ENCODE measurements at places on chromosomes 4 and X. TPM values are rescaled to one million over a fixed set of nuclear protein-coding genes. Genes with fewer than 3 reads are reported as not detected.

SCML2 gene
- total RNA-seq = 21.3 TPM

SPP1 gene
- 26.5 TPM for total RNA-seq

MCF2 gene
- total RNA-seq = 0.96 TPM

PF4V1 gene
- not detected for total RNA-seq

PARM1 gene
- total RNA-seq = 5.2 TPM

TCEAL8 gene
- 81.0 TPM for total RNA-seq

ZFYVE28 gene
- 3.9 TPM for total RNA-seq

ELOVL6 gene
- 86.6 TPM for total RNA-seq

FAM241A gene
- total RNA-seq = 0.63 TPM

GPC3 gene
- 71.9 TPM for total RNA-seq

SLBP gene
- total RNA-seq = 45.1 TPM

QRFPR gene
- 1.0 TPM for total RNA-seq

CLNK gene
- not detected for total RNA-seq

TEC gene
- 2.3 TPM for total RNA-seq

LARP1B gene
- total RNA-seq = 47.0 TPM

HPGDS gene
- total RNA-seq = not detected

MAGEA6 gene
- not detected for total RNA-seq

GPM6B gene
- total RNA-seq = 132 TPM

TBC1D19 gene
- 3.5 TPM for total RNA-seq

GCNA gene
- 0.95 TPM for total RNA-seq

TAF7L gene
- not detected for total RNA-seq

All from H1 (cell line).